Lower leg skin (tissue), 4 donors: ENCODE measurements at places on chromosomes 5 and 9.

DNA sequence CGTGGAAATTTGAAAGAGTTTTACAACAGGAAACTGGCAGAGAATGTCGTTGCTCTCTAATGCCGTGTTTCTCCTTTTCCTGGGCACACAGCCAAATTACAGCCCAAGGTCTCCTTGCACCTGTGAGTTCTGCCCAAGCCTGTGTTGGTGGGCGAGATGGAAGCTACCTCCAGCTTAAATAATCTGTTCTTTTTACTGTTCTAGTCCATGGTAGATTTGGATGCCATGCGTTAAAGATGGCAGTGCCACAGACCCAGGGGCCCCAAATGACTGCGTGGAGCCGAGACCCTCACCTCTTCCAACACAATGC is 92.6 kb upstream of the IRX4 start:
- peak; percentile 46 for DNase-seq

- no peak for DNase-seq
Measured at GRCh38 chr5:157839157-157839795, 19.7 kb downstream of the CLINT1 start.

- no peak for DNase-seq
Measured at GRCh38 chr5:116563736-116564308, 10.8 kb downstream of the SEMA6A start.

DNA sequence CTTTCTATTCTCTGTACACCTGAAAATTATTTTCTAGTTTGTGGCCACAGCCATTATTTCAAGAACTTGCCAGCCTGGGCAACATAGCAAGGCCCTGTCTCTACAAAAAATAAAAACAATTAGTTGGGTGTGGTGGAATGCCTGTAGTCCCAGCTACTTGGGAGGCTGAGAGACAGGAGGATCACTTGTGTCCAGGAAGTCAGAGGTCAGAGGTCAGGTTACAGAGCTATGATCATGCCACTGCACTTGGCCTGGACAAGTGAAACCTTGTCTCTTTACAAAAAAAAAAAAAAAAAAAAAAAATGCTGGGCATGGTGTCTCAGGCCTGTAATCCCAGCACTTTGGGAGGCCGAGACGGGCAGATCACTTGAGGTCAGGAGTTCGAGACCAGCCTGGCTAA is 58.3 kb downstream of the HMGCR start:
- no peak for DNase-seq

GRCh38 chr5:113060408-113061025 is 83.9 kb downstream of the DCP2 start:
- no peak for DNase-seq

- DNase-seq, result no peak
Measured at GRCh38 chr9:135283671-135284070, 195.9 kb upstream of the PPP1R26 start.

DNA sequence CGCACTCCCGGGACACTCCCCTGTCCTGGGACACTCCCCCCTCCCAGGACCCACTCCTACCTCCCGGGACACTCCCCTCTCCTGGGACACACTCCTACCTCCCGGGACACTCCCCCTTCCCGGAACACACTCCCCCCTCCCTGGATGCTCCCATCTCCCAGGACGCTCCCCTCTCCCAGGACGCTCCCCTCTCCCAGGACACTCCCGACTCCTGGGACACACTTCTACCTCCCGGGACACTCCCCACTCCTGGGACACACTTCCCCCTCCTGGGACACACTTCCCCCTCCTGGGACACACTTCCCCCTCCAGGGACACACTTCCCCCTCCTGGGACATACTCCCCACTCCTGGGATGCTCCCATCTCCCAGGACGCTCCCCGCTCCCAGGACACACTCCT is 95.6 kb downstream of the RXRA start:
- no peak for DNase-seq
